ENCODE measurements at places on chromosomes 6 and 20.

DNA sequence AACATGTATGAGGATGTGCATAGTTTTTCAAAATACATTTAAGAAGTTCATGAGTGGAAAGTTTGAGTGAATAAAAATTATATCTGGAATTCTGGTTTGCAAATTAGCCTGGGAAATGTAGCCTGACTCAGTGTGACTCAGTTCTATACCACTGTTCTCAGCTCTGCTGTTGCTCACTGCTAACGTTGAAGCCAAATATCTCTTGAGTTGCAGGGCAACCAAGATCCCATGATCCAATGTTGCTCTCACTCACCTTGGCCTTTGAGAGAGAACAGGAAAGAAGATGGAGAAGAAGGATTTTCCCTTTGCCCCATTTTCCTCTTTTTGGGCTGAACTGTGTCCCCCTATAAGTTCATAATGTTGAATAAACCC, 28.9 kb downstream of the PSMB9 start:
- DNase-seq = no peak

GRCh38 chr20:56967916-56968315, 298.5 kb downstream of the BMP7 start:
- no peak for DNase-seq

DNA sequence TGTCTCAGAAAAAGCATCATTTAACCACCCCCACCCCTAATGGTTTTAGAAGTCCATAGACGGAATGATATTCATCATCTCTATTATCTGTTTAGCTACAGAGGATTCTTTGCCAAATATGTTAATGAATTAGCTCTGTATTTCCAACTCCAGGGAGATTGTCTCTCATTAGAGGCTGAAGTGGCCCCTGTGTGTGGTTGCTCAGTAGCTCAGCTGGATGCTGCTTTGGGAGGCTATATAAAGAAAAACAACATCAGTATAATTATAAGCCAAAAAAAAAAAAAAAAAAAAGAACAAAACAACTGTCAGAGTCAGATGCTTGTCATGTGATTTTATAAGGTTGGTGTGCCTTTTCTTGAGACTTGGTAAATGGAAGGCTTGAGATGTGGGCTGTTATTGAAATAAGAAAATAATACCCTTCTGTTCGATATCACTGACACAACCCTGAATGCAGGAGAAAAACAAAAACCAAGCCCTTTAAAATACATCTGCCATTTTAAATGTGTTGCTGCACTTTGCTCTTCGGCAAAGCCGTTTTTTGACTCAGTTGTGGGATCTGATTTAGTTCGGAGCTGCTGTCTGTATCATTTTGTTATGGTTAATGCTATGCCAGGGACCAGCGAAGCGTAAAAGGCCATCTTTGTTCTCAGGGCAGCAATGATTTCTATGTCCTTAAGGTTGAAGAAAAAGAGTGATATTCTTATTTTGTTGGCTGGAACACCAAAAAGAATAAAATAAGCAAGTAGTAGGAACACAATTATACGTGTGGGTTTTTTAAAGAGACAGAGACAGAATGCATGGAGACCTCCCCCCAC, 422.6 kb downstream of the QKI start:
- no peak for DNase-seq

DNA sequence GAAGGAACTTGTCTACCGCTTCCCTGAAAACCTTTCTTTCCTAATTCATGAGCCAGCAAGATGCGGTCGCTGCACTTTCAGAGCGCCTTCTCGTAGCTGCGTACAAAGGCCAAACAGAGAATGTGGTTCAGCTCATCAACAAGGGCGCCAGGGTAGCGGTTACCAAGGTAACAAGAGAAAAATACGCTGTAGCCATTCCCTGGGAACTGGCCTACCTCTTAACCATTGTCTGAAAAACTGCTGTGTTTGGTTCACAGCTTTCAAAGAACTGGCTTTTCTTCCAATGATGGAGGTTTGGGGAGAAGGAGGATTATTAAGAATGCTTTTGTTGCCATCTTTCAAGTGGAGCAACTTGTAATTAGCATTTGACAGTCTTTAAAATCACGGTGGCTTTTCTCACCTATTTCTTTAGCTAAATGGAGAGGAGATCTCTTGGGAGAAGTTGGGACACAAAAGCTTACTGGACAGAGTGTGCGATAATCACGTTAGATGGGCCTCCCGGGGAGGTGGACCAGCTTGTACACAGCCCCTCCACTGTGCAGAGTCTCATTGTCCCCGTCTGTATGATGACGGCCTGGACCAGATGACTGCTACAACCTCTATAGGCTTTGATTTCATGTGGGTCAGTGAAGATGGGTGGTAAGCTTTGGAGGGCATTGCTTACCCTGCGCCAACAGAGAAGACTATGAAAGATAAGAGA, 71.5 kb downstream of the LYRM2 start:
- DNase-seq = no peak
